KG1 (cell line): ENCODE measurements at places on chromosomes 7 and 10.

DNA sequence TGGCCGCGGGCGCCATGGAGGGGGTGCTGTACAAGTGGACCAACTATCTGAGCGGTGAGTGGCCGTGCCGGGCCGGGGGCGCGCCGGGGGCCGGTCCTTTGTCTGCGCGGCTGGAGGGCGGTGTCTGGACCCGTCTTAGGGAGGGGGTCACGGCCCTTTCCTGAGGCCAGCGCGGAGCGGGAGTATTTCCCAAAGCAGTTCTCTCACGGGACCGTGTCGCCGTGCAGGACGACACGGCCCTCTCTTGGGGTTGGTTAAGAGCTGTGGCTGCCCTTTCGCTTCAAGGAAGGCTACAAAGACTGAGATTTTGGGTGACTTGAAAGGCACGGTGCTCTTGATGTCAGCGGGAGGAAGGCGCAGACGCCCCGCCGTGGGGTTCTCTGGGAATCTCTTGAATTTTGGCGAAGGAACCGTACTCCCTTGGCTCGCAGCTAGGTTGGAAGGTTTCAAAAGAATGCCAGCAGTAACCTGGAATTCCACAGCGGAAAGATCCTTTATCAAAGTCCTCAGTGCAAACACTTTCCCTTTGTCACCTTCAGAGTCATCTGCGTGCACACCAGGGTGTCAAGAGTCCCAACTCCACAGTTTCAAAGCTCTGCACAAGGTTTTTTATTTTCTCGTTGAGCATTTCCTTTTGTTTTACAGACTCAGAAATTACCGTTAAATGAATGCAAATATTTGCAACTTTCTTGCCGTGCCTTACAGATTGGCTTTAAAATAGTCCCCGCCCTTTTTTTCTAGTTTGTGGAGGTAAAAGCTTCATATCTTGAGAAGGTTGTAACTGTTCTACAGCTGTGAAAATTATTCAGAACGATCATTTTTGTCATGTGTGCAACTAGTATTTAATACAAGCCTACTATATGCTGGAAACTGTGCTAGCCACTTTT lies 780 bp downstream of the PLEKHA8 start:
- peak; percentile 50 for DNase-seq

- no peak for DNase-seq
Measured at GRCh38 chr7:87564296-87564963, 36.3 kb downstream of the ABCB1 start.

DNA sequence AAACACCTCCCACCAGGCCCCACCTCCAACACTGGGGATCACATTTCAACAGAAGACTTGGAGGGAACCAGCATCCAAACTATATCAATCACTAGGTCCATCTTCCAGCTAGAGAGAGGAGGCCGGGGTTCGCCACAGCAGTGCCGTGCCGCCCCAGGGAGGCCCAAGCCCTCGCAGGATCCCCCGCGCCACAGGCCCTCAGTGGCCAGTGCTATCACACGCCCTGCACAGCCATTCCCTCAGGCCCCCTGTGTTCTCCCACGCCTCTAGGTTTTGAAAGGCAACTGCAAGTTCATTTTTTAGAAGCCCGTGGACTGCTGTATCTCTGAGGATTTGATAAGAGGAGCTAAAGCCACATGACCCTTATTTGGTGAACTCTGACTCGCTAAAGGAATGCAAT lies 136.4 kb downstream of the OAT start:
- DNase-seq, result no peak

DNA sequence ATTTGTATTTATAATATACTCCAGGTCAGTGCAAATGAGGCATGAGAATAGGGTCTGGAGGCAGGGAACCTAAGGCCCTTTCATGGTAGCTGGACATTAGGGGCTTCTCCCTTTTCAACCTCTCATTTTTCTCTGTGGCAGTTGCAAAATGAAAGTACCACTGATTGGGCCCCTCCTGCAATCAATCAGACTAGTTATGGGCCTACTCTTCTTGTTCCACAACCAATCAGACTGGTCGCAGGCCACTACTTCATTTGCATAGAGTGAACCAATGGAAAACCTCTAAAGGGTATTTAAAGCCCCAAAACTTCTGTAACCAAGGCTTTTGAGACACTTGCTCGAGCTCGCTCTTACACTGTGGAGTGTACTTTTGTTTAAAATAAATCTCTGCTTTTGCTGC lies 10.0 kb upstream of the PRPS1L1 start:
- no peak for DNase-seq

DNA sequence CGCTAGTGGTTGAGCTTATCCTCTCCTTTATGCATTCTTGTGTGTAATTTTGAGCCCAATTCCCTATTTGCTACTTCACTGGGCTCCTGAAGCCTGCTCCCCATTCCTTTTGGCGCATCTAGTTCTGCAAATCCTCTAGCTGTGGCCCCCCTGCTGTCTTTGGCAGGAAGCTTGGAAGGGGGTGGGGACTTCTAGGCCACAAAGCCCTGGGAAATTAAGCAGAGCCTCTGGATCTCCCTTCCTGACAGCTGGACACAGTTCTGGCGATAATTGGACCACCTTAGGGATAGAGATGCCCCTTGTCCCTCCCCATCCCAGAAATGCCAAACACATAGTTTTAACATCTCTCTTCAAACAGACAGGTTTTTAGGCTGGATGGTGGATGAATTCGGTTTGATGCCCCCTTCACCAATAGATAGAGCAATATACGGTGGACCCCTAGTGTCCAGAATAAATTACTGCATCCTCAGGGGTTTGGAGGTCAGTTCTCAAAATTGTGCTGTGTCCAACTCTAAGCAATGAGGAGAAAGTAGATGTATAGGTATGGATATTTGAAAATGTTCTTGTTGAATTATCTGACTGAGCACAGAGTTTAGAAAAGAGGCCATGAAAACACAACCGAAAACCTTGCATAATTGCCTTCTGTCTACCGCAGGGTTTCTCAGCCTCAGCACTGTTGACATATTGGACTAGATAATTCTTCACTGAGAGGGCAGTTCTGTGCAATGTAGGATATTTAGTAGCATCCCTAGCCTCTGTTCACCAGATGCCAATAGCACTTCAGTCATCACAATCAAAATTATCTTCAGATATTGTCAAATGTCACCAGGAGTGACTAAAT lies 75.5 kb downstream of the PAPSS2 start:
- DNase-seq, result no peak

DNA sequence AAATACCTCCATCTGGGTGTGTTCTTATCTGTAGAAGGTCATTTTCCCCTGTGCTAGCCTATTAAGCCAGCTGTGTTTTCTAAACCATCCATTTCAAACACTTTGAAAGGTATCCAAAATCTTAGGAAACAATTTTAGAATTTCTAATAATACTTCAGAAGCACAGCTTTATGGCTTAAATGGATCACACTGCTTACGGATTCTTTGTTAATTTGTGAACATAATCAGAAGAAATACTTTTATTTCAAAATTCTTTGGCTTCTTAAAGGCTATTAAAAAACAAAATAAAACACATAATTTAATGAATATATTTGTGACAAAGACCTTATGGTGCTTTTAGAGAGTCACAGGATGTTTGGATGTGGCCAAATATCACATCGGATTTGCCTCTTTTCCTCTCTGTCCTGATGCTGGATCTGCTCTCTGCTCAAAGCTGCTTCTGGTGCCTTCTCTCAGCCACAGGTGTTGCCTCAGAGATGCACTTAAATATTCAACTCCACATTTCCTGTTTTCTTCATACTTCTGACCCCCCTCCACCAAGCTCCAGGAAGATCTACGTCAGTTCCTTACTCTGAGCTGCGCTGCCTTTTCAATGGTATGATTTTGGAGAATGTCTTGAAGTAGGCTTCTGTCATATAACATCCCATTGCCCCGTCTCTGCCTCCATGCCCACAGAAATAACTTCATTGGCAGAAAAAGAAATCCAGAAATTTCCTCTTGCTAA lies 230.6 kb downstream of the MLLT10 start:
- DNase-seq, result no peak

GRCh38 chr7:151682831-151683614 lies 163.3 kb upstream of the RHEB start:
- no peak for DNase-seq

- no peak for DNase-seq
Measured at GRCh38 chr7:68461430-68461829, 1136.8 kb upstream of the AUTS2 start.

- no peak for DNase-seq
Measured at GRCh38 chr7:8162181-8162580, 99.8 kb downstream of the ICA1 start.

GRCh38 chr7:54932818-54933543 lies 85.8 kb upstream of the EGFR start:
- DNase-seq, result no peak

- no peak for DNase-seq
Measured at GRCh38 chr7:158236400-158236799, 351.2 kb downstream of the PTPRN2 start.

- DNase-seq, result no peak
Measured at GRCh38 chr10:61411706-61412105, 41.5 kb downstream of the TMEM26 start.

DNA sequence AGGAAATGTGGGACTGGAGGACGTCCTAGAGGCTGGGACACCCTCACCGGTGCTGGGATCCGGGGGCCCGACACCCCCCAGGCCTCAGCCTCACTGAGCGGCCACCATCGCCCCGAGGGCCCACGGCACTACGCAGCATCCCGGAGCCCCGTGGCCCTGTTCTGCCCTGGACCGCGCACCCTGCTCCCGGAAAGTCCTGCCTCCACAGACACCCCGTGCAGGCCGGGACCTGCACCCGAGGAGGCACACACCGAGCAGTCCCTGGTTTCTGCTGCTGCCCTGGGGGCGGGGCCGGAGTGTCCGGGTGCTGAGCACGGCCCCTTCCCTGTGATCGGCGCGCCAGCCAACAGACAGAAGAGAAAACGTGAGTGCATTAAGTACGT lies 18.1 kb upstream of the KNDC1 start:
- DNase-seq, result no peak

- no peak for DNase-seq
Measured at GRCh38 chr10:20682782-20683181, 214.3 kb downstream of the NEBL start.

DNA sequence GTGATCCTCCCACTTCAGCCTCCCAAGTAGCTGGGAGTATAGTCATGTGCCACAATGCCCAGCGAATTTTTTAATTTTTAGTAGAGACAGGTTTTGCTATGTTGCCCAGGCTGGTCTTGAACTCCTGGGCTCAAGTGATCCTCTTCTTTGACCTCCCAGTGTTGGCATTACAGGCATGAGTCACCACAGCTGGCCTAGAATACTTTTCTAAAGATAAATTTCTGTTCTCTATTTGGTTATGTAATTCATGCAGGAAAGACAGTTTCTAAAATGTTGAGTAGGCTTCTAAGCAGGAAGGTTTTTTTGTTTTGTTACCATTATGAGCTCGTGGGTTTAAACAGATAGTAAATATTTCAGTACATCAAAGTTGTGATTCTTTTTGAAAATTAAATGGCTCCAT lies 5.0 kb downstream of the RBAK start:
- no peak for DNase-seq

DNA sequence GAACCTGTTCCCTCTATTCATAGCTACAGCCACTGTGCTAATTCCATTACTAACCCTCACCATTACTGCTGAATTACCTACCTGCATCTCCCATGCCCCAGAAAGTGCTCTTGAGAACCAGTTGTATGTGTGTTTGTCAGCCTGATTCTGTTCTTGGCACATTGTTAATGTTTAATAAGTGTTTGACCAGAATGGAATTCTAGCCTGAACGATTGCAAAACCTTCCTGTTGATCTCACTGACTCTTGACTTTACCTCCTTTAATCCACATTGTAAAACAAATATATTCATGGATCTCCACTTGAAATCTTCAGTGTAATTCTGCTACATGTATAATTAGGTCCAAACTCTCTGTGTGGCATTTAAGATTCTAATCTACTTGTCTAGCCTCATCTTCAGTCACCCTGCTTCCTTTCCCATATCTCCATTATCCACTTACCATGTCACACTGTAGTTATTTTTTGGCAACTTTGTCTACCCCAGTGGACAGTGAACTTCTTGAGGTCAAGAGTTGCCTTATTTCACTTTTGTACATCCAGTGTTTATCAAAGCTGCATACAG lies 4.9 kb downstream of the ZNF277 start:
- no peak for DNase-seq

GRCh38 chr10:22682237-22683139 lies 31.9 kb downstream of the PIP4K2A start:
- peak; percentile 75 for DNase-seq

DNA sequence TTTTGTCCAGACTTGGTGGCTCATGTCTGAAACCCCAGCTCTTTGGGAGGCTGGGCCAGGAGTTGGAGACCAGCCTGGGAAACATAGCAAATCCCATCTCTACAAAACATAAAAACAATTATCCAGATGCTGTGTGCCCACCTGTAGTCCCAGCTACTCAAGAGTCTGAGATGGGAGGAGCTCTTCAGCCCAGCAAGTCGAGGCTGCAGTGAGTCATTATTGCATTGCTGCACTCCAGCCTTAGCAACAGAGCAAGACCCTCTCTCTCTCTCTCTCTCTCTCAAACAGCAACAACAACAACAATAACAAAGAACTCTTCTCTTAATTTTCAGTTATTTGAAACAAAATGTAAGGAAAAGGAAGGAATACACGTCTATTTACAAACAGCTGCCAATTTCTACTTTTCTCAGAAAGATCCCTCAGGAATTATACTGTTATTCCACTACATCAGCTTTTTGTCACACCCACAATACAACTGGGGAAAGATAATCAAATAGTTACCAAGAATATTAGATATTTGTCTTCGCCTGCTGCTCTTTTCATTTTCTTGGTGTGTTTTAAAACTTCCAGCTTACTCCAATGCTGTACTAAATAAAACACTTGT lies 5.1 kb upstream of the TSPAN12 start:
- no peak for DNase-seq

DNA sequence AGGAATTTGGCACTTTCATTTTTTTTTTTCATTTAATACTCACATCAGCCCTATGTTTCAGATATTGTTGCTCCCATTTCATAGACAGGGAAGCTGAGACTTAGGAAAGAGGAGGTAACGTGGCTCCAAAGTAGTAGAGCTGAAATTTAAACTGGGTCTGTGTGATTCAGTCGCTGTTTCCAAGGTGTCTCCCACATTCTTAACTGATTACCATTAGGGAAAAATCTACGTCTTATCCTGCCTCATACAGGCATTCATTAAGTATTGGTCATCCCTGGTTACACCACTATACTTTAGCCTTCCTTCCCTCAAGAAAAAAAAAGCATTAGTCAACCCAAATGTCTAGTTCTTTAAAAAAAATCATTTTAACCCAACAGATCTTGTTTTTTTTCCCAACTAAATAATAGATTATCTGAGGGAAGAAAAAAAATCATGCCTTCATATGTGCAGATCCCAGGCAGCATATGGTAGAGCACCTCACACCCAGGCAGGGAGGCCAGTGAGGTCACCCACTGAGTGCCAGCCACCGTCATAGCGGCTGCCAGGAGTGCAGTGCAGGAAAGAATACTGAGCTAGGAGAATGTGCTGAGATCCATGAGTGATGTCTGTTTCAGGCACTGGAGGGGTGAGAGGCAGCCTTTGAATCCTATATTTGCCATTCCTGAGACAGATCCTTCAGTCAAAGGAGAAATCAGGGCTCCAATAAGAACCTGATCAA lies 59.0 kb upstream of the SORCS3 start:
- no peak for DNase-seq

- no peak for DNase-seq
Measured at GRCh38 chr10:7649673-7650300, 17.0 kb downstream of the ITIH5 start.

- DNase-seq, result no peak
Measured at GRCh38 chr10:101724446-101724845, 29.5 kb upstream of the FBXW4 start.
